ENCODE measurements at places on chromosomes 4 and X.

DNA sequence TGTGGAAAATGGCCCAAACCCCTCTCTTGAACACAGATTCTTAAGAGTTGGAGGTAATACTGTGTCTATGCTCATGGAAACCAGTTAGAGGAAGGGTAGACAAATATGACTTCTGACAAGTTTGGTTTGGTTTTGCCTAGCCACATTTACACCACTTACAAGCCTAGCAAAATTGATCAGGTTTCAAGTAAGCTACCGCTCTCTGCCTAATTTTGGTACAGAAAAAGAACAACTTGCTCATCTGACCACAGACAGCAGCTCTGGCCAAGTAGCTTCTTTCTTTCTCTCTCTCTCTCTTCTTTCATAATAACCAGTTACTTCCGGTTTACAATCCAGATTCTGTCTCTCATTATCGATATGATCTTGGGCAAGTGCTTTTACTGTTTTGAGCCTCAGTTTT lies 260.0 kb downstream of the GLUD2 start:
- DNase-seq = no peak

DNA sequence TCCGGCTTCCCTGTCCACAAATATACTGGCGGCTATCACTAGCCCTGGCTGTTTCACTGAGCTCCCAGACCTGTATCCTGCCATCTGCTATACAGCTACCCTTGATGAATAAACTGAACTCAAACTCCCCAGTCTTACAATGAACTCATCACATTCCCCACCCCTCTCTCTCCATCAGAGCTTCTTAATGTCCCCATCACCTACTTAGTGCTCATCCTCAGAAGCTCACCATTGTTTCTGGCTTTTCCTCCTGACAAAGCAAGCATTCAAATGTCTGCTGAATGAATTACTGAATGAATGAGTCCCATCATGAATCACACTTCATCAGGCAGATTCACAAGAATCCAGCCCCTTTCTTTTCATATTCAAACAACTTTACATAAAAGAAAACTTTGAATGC lies 5.7 kb upstream of the DGAT2L6 start:
- no peak for DNase-seq

- DNase-seq = no peak
These were observed 419.1 kb downstream of the TMA16 start for GRCh38 chr4:163913571-163913970.

GRCh38 chr4:37490391-37491347 lies 195.5 kb downstream of the RELL1 start:
- DNase-seq = no peak

Data from stimulated activated naive CD4-positive, alpha-beta T cell (primary cell).